Activated naive CD8-positive, alpha-beta T cell treated with anti-CD3 and anti-CD28 coated beads for 36 hours (primary cell): ENCODE measurements at places on chromosomes 2 and 18. TPM values are rescaled to one million over a fixed set of nuclear protein-coding genes. Genes with fewer than 3 reads are reported as not detected.

The ICA1L gene
- total RNA-seq: 7.5 TPM

The CD207 gene
- not detected for total RNA-seq

GRCh38 chr2:160921386-160921964 lies 238.8 kb upstream of the TANK start:
- no peak for DNase-seq

- no peak for DNase-seq
Observed at GRCh38 chr2:237572742-237573101, 6.3 kb downstream of the PRLH start.

DNA sequence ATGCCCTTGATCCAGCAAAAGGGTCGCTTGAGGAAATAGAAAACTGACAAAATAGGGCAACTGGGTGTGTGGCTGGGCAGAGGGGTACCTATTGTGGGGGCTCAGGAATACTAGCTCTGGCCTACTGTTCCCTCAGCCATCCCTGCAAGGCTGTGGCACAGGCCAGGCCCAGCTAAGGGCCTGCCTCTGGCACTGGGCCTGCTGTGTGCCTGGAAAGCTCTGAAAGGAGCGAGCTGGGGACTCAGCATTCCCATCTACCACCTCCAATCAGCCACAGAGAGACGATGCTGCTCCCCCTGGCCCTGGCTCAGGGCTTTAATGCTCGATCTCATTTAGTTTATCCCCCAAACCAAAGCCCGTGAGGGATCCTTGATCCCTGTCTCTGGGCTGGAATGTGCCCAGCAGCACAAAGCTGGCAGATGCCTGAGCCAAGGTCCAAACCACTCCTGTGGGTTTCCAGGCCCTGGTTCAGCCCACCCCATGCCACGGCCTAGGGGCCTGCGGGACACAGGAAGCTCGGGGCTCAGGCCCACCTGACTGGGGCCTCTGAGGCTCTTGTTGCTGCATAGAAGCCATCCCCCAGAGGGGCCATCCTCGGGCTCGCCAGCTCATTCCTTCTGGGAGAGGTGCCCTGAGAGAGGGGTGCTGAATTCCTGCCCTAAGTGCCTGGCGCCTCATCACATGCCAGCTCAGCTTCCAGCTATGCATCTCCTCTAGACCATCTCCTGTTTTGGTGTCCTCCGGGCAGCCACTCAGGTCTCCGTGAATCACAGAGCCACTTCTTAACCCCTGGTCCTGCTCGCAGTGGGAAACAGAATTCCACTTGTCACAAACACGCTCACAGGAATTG lies 43.0 kb upstream of the KCNF1 start:
- no peak for DNase-seq

GRCh38 chr2:42125841-42126594 lies 43.1 kb upstream of the EML4 start:
- DNase-seq: no peak

GRCh38 chr2:37421686-37422085 lies 77.3 kb downstream of the QPCT start:
- no peak for DNase-seq
